WTC11 (cell line): ENCODE measurements at places on chromosomes 16 and 17.

GRCh38 chr16:85146922-85147651, 34.8 kb upstream of the CIBAR2 start:
- no peaks in the 10 kb centered on the region; the same call in 1 of the 2 replicates for H3K27me3 ChIP-seq
- no peak overlapping the region for H3K4me3 ChIP-seq
- H3K27ac ChIP-seq, result peak overlapping the region; percentile 13; the same call in 1 of the 2 replicates
- no peak for DNase-seq
- no peaks in the 10 kb centered on the region for H3K36me3 ChIP-seq

GRCh38 chr17:14245002-14245401, 8.3 kb upstream of the CDRT15 start:
- peaks cover 6% of the 10 kb centered on the region for H3K4me1 ChIP-seq
- H3K27me3 ChIP-seq, result no peaks in the 10 kb centered on the region
- H3K4me3 ChIP-seq, result no peak overlapping the region
- H3K36me3 ChIP-seq, result no peaks in the 10 kb centered on the region
- DNase-seq, result no peak

DNA sequence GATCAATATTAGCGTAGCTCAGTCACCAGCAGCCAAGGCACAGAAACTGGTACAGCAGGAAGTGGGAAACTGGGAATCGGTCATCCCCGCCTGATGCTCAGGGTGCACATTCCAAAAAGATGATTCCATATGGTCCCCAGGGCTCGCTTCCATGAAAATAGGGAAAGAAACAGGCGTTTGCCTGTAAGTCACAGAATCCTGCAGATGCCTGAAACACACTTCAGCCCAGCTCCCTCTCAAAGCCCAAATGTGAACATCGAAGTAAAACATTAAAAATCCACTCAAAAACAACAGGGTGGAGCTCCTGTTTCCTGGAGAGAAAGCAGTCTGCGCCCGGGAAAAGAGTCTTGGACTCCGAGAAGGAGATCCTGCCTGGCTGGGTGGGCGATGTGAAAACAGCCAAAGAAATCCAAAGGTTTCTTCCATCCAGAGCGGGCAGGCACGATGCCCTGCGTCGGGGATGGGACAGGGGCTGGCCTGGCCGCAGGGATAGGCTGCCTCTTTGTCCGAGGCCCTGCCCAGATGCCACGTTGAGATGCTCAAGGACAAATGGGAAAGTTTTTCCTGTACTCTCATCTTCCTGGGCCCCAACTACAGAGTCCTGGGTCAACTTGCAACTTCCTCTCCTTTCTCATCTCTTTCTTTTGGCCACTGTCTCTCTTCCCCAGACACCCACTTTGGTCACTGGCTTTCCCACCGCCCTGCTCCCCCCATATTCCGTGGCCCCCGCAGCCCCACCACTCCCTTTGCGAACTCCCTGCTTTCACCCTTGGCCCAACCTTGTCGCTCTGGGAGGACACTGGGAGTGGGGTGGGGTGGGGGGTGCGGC, 743 bp downstream of the WIPI1 start:
- DNase-seq, result peak; percentile 72
- H3K36me3 ChIP-seq, result peaks cover 2% of the 10 kb centered on the region
- peaks cover 56% of the 10 kb centered on the region for H3K4me1 ChIP-seq
- H3K4me3 ChIP-seq, result peak overlapping the region; percentile 95
- peak overlapping the region; percentile 93 for H3K27ac ChIP-seq
- peaks cover 7% of the 10 kb centered on the region; the same call in 1 of the 2 replicates for H3K27me3 ChIP-seq

- H3K27me3 ChIP-seq, result no peaks in the 10 kb centered on the region
- H3K4me1 ChIP-seq, result peaks cover 21% of the 10 kb centered on the region
- no peak overlapping the region; the same call in 1 of the 2 replicates for H3K27ac ChIP-seq
- H3K4me3 ChIP-seq, result no peak overlapping the region
Observed at GRCh38 chr17:75553295-75554110, 28.0 kb downstream of the LLGL2 start.

DNA sequence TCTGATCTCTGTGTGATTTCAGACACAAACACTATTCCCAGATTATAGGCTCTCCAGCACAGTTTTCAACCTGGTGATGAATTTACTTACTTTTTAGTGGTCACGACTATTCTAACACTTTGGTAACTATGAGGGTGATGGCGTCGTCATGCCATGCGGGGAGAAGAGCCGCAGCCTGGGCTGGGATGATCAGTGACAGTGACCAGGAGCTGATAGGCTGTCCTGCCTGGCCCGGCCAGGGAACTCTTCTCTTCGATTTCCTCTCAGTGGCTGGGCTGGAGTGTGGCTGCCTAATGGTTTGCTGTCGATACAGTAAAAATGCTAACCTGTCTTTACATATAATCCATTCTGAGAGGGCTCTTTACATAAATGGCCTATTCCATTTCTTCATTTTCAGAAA, 113.1 kb downstream of the IRX3 start:
- no peak overlapping the region for H3K4me3 ChIP-seq
- no peak for DNase-seq
- H3K27me3 ChIP-seq, result peaks cover 3% of the 10 kb centered on the region; the same call in 1 of the 2 replicates

GRCh38 chr17:81457401-81457800, 55.2 kb downstream of the ACTG1 start:
- H3K36me3 ChIP-seq, result no peaks in the 10 kb centered on the region
- no peak for DNase-seq

GRCh38 chr17:14815079-14815478, 450.0 kb downstream of the PMP22 start:
- no peak for DNase-seq
- H3K4me1 ChIP-seq, result peaks cover 20% of the 10 kb centered on the region

DNA sequence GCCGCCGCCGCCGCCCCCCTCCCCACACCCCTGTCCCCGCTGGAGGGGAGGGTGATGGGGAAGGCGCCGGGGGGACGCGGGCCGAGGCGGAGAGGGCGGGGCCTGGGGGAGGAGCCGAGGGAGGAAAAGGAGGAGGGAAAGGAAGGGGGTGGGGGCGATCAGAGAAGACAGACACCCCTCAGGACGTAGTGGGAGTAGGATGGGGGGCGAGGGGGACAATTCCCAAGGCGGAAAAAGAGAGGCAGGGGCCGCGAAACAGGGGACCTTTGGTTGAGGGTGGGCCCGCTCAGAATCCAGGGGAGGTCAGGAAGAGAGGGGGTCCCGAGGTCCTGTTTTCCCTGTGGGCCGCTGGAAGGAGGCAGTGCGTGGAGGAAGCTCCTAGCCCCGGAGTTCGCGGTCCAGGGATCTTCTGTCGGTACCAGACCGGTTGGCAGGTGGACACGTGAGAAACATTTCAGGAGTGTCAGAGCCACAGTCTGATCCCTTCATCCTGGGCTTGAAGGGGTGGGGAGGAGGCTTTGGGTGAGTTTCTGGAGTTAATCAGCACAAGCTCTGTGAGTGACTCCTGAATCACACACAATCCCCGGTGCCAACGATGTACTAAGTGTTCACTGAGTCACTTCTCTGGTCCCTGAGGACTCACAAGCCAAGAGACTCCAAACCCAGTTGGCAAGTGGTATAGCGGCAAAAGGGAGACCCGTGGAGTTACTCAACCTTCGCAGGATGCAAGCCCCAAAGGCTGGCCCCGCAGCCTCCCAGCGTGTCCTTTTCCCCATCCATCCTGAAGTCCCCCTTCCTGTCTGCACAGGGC, at the start of gene XYLT1:
TSS of gene XYLT1 (minus strand) at position 53 of the 811 bp plus-strand sequence. CDS start 164 bp downstream, outside the sequence.
- H3K27ac ChIP-seq, result peak within 1 kb of the TSS; percentile 23; the same call in 1 of the 2 replicates
- DNase-seq, result peak; percentile 72
- no peaks in the 10 kb centered on the region for H3K36me3 ChIP-seq
- peaks cover 50% of the 10 kb centered on the region for H3K4me1 ChIP-seq

DNA sequence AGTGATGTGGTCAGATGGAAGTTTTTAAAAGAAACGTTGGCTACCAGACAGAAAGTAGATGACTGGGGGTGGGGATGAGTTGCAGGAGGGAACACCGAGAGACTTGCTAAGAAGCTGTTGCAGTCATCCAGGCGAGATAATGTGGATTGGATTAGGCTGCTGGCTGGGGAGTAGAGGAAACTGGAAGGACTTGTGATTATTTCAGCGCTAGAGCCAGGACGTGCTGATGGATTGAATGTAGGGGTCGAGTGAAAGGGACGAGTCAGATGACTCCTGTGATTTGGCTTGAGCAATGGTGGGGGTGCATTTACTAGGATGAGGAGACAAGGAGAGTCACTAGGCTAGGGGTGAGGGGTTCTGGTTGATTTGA, 88.5 kb downstream of the CLEC16A start:
- peaks cover 20% of the 10 kb centered on the region for H3K36me3 ChIP-seq
- H3K4me3 ChIP-seq, result no peak overlapping the region
- peak overlapping the region; percentile 26 for H3K27ac ChIP-seq
- H3K27me3 ChIP-seq, result no peaks in the 10 kb centered on the region
- DNase-seq, result no peak

DNA sequence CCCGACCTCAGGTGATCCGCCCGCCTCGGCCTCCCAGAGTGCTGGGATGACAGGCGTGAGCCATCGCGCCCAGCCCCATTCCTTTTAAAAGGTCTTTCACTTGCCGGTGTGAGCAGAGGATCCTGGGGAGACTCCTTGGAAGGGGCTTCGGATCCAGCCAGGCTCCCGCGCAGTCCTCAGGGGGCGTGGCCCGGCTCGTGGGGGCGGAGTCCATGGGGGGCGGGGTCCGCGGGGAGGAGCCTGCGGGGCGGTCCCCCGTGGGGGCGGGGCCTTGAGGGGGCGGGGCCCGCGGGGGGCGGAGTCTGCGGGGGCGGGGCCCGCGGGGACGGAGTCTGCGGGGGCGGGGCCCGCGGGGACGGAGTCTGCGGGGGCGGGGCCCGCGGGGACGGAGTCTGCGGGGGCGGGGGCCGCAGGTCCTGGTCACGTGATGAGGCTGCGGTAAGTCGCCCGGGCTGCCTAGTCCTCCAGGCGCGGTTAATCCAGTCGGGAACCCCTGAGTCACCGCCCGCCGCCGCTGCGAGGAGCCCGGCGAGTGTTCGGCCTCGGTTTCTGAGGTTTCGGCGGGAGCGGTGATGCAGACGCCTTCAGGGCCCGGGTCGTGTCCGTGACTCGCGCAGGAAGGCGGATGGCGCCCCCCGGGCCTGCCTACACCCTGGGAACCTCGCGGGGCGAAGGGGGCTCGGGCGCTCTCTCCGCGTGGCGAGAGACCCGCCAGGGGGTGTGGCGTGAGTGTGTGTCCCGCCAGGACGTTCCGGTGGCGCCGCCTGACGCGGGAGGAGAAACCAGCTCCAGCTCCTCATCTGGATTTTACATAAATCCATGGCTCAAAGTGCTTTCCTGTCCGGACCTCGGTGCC, 23.6 kb upstream of the ABR start:
- H3K27me3 ChIP-seq, result peaks cover 27% of the 10 kb centered on the region
- no peaks in the 10 kb centered on the region for H3K4me1 ChIP-seq
- peak overlapping the region; percentile 65 for H3K4me3 ChIP-seq
- H3K27ac ChIP-seq, result no peak overlapping the region
- H3K36me3 ChIP-seq, result no peaks in the 10 kb centered on the region

DNA sequence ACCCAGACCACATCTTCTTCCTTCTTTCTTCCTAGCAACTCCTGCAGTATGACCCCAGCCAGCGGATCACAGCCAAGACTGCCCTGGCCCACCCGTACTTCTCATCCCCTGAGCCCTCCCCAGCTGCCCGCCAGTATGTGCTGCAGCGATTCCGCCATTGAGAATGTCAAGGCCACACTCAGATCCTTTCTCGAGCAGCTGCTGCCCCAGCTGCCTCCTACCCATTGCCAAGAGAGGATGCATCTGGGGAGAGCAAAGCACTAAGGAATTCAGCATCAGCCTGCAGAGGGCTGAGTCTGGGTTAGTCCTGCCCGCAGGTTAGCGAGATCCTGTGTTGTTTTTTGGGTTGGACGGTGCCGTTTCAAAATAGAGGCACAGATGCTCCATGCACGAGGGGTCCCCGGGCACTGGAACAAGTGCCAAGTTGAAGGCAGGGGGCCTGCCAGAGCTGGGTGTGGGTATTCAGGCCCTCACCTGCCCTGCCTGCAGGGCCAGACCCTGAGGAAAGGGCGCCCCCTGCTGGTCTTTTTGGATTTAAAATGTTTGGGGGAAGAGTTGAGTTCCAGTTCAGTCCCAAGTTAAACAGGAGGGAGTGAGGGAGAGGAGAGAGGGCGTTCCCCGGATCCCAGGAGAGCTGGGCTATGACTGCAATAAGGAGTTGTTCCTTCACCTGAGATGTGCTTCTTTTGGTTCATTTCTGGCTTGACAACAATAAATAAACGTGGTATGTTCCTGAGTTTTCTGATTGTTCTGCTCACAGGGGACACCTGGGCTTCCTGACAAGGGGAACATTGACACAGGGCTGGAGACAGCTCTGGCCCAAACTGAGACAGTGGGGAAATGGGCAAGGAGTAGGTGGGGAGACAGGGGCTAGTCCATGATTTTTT, 4.9 kb downstream of the CDK3 start:
- no peaks in the 10 kb centered on the region for H3K36me3 ChIP-seq
- DNase-seq, result peak; percentile 93
- H3K4me3 ChIP-seq, result no peak overlapping the region
- H3K4me1 ChIP-seq, result no peaks in the 10 kb centered on the region
- peak overlapping the region; percentile 92 for H3K27ac ChIP-seq
- H3K27me3 ChIP-seq, result no peaks in the 10 kb centered on the region

- H3K4me3 ChIP-seq, result no peak overlapping the region
- H3K4me1 ChIP-seq, result no peaks in the 10 kb centered on the region; the same call in 1 of the 2 replicates
- no peak overlapping the region for H3K27ac ChIP-seq
Observed at GRCh38 chr16:78237841-78238240, 138.4 kb downstream of the WWOX start.

GRCh38 chr17:40063187-40063771, 514 bp downstream of the THRA start:
- H3K4me1 ChIP-seq, result peaks cover 64% of the 10 kb centered on the region
- peak; percentile 59 for DNase-seq
- peak overlapping the region; percentile 86 for H3K4me3 ChIP-seq
- no peak overlapping the region for H3K27ac ChIP-seq

DNA sequence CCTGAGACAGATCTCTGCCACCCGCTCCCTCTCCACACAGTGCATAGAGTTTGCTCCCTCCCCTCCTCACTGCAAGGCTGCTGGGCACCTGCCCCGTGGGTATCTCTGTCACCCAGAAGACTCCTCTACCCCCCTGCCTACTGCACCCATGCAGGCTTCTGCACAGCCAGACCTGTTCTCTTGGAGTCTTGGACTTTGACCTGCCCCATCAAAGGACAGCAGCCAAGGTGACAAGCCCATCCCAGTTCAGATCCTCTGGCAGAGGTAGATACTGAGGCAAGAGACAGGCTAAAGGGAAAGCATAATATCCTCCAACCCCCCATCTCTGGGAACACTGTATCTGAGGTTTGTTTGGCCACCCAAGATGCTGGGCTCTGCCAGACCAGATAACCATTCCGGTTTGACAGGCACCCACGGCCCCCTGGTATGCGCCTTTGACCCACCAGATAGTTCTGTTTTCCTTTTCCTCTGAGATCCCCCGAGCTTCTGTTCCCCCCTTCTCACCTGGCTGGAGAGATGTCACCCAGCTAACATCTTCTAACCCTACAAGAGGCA, 239.6 kb downstream of the SOX9 start:
- no peak overlapping the region for H3K27ac ChIP-seq
- H3K4me3 ChIP-seq, result no peak overlapping the region
- no peak for DNase-seq

GRCh38 chr17:50426814-50427787, 1.1 kb downstream of the ACSF2 start:
- no peaks in the 10 kb centered on the region for H3K36me3 ChIP-seq
- H3K27me3 ChIP-seq, result peaks cover 24% of the 10 kb centered on the region
- H3K4me3 ChIP-seq, result peak overlapping the region; percentile 75
- peak; percentile 54 for DNase-seq

GRCh38 chr17:65554553-65555223, 6.8 kb downstream of the AXIN2 start:
- peaks cover 12% of the 10 kb centered on the region for H3K36me3 ChIP-seq
- H3K4me3 ChIP-seq, result peak overlapping the region; percentile 2; the same call in 1 of the 2 replicates
- H3K4me1 ChIP-seq, result peaks cover 30% of the 10 kb centered on the region

GRCh38 chr16:56344518-56345405, 80.6 kb downstream of the AMFR start:
- H3K4me3 ChIP-seq, result no peak overlapping the region
- H3K27ac ChIP-seq, result no peak overlapping the region
- H3K4me1 ChIP-seq, result no peaks in the 10 kb centered on the region
- H3K36me3 ChIP-seq, result no peaks in the 10 kb centered on the region
